Stimulated activated CD8-positive, alpha-beta memory T cell treated with anti-CD3 and anti-CD28 coated beads, Interleukin-7, amount 100 ng/mL, for 4 hours (primary cell): ENCODE measurements at places on chromosomes 11 and 22.

- DNase-seq: no peak
These were observed 128.4 kb downstream of the FAM76B start for GRCh38 chr11:95661162-95661561.

DNA sequence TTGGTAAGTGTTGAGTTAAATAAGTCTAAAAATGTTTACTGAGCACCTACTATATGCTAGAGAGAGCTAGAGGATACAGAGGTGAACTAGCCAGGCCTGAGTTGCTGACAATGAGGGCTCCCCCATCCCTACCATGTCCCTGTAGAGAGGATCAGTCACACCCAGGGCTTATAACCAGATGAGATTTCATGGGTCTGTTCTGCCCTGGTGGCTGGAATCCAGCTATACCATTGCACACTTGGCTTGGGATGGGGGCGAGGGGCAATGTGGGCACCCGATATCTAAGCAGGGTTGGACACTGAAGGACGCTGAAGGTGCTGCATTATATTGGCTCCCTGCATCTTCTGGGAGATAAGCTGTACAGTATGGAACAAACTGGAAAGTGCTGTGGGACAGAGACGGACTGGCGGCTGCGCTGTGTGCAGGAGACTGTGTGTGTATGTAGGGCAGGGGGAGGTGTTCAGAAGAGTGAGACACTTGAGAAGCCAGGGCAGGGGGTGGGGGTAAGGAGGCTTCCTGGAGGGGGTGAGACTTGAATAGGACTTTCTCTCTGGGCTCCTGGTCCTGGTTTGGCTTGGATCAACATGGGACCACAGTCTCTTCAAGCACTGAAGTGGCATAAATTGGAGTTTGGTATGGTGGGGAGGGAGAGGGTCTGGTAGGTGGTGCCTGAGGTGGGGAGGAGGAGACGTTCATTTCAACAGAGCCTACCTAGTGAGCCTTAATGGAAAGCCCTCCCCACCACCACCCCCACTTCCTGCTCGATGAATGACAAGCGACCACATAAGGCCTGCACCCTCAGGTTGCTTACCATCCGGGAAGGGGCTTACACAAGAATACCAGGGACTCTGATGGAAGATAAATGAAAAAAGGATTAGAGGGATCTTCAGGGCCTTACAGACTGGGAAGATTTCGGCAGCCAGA lies 1.8 kb downstream of the CD82 start:
- peak; percentile 60 for DNase-seq

GRCh38 chr11:18312663-18313420 lies 9.1 kb downstream of the HPS5 start:
- DNase-seq: no peak

DNA sequence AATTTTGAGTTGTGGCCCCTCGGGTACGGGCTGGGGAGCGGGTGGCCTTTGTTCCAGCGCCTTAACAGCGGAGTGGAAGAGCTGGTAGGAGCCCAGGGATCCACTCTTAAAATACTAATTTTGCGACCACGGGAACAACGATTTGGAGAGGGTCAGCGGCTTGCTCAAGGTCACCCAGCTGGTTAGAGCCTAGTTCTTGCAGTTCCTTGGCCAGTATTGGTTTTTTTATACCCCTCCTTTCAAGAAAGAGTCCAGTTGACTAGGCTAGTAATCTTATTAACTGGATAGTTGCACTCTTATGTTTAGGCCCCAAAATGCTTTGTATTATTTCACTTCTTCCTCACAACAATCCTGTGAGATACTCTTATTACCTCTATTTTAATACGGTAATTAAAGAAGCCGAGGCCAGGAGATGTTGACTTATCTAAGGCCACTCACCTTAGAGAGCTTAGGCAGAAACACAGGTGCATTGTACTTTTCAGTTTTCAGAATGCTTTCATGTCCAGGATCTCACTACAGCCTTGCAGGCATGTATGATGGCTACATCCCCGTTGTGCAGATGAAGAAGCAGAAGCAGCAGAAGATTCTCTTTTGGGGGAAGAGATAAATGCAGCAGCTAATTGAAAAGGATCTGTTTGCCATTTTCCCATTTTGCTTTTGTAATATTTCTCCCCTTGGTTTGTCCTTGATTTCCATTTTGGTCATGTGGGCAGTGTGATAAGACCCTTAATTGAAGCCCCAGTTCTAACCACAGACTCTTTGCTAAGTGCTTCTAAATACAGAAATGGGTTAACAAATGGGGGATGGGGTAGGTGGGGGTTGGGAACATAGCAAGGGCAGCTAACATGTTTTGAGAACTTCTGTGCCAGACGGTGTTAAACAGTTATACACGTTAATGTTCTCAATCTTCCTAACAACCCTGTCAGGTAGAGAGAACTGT lies 1.4 kb downstream of the SREBF2 start:
- no peak for DNase-seq

DNA sequence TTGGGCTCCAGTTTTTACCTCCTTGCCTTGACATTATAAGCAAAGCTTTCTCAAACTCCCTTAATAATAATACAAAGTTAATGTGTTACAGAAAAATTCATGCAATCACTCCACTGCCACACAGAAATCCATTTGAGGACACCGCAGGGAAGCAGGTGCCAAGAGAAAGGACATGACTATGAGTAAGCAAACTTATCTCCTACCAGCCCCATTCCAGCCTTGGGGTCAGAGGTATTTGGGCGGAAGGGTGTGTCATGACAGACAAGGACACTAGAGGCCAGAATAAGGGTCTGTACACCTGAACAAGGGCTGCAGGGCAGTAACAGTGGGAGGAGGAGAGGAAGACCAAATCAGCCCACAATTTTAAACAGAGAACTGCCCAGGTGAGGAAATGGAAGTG lies 5.9 kb downstream of the GNG3 start:
- DNase-seq: no peak

DNA sequence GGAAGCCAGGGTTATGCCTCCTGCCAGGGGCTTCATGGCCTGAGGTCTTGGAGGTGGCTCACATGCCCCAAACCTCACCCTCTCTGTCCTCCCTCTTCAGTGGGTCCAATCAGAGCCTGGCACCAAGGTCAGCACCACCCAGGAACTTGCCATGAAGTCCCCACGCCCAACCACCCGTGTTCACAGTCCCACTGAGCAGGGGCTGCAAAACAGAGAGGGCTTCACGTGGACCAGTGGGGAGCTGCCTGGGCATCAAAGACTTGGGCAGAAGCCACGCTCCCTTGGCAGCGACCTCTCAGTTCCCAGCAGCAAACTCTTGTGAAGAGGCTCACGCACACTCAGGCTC lies 425.8 kb upstream of the B3GAT1 start:
- DNase-seq: no peak

DNA sequence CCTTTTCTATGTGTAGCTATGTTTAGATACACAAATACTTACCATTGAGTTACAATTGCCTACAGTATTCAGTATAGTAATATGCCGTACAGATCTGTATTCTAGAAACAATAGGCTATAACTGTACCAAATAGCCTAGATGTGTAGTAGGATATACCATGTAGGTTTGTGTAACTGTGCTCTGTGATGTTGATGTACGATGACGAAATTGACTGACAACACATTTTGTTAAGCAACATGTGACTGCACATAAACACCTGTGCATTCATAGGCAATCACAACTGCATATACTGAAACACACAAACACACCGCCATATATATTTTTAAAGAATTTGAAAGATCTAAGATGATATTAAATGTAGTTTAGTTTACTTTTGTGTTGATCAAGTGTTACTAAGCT lies 60.4 kb downstream of the TEAD1 start:
- no peak for DNase-seq

- no peak for DNase-seq
These were observed 34.6 kb upstream of the GNAZ start for GRCh38 chr22:23035557-23036277.

GRCh38 chr11:107695446-107695845 lies 16.4 kb downstream of the SLN start:
- no peak for DNase-seq

DNA sequence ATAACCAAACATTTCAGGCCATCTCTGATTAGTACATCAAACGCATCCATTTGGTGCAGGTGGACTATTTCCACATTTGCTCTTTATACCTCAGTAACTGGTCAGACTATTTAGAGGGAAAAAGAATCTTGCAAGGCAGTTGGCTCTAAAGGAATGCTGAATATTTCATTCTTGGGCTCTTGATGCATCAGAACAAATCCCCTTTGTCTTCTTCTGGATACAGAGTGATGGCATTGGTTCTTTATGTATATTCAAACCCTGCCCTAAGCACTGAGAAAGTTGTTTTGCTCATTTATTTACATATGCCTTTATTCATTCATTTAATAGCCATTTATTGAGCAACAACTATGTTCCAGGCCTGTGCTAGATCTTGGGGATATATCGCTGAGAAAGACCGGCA lies 31.1 kb upstream of the RAB30 start:
- DNase-seq: no peak

- no peak for DNase-seq
These were observed 583.7 kb downstream of the BRD1 start for GRCh38 chr22:49243965-49244364.

- no peak for DNase-seq
These were observed 85.5 kb downstream of the APIP start for GRCh38 chr11:34830648-34831047.

DNA sequence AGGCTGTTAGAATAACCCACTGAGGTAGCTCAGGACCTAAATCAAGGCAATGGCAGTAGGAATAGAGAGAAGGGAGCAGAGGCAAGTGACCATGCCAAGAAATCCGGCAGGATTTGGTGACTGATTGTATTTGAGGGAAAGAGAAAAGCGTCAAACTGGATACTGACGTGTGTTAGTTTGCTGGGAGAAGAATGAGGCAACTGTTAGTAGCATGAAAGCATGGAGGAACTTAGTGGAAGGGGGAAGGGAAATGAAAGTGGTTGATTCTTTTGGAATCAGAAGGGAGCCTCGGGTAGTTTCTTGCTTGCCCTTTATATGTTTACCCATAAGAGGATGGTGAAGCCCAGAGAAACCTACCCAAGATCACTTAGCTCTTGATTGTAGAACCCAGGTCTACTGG lies 8.3 kb downstream of the PPFIBP2 start:
- no peak for DNase-seq

DNA sequence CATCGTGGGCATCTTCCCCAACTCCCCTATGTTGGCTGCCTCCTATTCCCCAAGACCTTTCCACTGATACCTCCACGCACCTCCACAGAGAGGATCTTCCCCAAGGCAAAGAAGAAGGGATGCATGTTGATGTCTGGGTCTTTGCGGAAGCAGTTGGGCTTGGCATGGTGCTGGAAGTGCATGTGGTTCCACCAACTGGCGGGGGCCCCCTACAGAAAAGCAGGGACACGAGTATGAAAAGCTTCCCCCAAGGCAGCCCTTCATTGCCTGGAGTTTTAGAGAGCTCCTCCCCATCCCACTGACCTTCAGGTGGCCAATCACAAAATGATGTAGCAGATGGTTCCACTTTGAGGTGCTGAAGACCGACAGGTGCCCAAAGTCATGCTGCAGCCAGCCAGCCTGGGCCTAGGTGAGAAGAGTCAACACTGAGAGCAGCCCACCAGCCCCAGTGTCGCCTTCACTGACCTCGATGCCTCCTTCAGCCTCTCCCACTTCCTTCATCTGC lies 6.1 kb downstream of the FADS1 start:
- DNase-seq: no peak

DNA sequence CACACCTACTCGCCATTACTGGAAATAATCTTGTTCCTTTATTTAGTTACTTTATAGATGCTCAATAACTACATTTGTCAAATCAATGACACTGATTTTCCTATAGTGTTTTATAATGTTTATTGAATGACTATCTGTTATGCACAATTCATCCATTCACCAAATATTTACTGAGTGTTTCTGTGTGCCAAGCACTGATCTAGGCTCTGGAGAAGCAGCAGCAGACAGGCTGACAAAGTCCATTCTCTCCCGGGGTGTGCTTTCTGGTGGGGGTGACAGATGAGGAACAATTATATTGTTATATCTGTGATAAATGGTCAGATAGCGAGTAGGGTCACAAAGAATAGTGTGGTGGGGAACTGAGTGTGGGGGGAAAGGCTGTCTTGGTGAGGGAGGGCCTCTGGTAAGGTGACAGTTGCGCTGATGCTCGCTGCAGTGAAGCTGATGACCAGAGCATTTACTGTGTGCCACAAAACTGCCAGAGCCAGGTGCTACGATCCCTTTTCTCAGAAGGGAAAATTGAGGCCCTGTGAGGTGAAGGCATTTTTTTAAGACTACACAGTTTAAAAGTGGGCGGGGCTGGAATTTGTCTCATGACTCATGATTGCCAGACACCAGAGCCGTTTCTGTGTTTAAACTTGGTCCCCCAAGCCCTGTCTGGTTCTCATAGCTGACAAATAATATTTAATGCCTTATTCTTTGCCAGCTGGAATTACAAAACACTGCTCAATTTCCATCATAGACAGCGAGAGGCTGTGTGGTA lies 10.2 kb downstream of the PACS1 start:
- peak; percentile 68 for DNase-seq

GRCh38 chr11:60933416-60934123 lies 9.3 kb downstream of the TMEM132A start:
- no peak for DNase-seq

DNA sequence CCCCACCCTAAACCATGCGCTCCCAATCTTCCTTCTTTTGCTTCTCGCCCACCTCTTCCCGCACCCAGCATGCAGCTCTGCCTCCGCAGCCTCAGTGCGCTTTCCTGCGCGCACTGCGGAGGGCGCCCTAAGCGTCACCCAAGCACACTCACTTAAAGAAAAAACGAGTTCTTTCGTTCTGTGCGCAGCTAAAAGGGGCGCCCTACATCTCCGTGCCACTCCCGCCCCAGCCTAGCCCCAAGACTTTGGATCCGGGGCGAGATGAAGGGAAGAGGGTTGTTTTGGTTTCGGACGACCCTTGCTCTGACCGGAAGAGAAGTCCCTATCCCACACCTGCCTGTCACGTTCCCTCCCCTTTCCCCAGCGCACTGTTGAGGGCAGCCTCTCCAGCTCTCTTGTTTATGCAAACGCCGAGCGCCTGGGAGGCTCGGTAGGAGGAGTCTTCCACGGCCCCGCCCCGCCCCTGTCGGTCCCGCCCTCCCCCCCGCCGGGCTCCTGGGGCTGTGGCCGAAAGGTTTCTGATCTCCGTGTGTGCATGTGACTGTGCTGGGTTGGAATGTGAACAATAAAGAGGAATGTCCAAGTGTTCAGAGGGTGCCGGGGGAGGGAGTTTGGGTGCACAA lies 5.3 kb downstream of the VSIG2 start:
- peak; percentile 64 for DNase-seq

GRCh38 chr11:44593251-44593650 lies 27.8 kb downstream of the CD82 start:
- no peak for DNase-seq

- no peak for DNase-seq
These were observed 9.6 kb upstream of the HTATIP2 start for GRCh38 chr11:20353829-20354434.

DNA sequence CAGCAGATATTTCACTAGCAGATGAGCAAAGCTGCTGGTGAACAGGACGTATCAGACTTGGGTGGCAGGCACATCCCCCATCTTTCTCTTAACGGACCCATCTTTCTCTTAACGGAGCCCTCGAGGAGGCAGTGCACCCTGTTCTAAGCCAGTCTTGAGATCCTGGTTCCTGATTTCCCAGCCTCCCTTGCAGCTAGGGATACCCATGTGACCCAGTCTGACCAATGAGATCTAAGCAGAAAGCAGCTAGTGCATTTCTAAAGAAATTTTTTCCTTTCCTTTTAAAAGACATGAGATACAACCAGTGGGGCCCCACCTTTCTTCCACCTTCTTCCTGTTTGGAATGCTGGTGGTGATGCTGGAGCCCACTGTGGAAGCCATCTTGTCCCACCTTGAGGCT lies 13.6 kb upstream of the ELFN2 start:
- no peak for DNase-seq

GRCh38 chr11:33040033-33040861 lies 875 bp downstream of the TCP11L1 start:
- no peak for DNase-seq

GRCh38 chr11:16605389-16605893 lies 133.0 kb upstream of the C11orf58 start:
- no peak for DNase-seq
